ENCODE measurements at places on chromosomes 6 and 20.
A peak's percentile ranks its signal among the peaks of the same experiment; 100 is the strongest.

DNA sequence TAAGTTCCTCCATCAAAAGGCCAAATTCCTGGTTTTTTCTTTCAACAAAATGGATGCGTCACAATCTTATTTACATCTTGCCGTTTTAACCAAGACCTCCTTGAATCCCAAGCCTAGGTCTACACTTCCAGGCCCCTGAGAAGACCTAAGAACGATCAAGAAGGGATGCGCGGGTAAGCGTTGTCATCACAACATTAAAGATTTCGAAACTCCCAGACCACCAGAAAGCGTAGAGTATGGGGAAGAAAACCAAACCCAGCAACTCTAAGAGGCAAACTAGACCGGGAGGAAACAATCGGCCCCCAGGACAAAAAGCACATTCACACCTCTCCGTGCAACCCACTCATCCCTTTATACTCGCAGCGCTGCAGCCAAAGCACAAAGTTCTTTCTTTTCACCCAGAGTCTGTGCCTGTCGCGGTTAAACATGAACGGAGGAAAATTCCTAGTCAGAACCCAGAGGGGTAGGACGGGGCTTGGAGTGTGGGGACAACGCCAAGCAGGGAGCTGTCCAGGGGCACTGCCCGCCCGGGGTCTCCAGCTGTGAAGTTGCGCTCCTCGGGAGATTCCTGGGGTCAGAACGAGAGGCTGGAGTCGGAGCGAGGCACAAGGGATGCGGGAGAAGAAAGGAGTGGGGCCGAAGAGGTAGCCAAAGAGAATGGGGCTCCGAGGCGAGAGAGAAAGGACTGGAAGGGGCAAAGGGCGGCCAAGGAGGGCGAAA, 725 bp downstream of the OSER1 start:
- peaks cover 6% of the 10 kb centered on the region for H3K36me3 ChIP-seq
- peaks cover 48% of the 10 kb centered on the region for H3K4me1 ChIP-seq
- no peak for DNase-seq
- H3K27ac ChIP-seq = peak overlapping the region; percentile 94
- H3K27me3 ChIP-seq = no peaks in the 10 kb centered on the region
- peak overlapping the region; percentile 72 for H3K4me3 ChIP-seq

DNA sequence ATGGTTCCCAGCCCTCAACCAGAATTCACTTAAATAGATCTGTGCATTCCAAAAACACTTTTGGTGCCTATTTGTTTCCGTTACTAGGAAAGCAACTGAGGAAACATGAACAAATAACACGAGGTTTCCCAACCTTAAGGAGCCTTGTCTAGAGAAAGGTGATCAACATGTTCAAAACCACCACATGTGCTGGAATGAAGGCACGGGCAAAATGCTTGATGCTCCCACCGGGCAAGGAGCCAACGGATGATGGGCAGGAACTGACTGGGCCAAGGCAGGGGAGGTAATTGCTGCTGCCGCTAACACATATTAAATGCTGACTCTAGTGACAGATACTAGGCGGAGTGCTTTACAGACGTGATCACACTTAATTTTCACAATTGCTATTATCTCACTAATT, 2.5 kb downstream of the MYLK4 start:
- H3K4me1 ChIP-seq = no peaks in the 10 kb centered on the region
- no peaks in the 10 kb centered on the region for H3K27me3 ChIP-seq
- no peak overlapping the region for H3K27ac ChIP-seq
- no peaks in the 10 kb centered on the region for H3K36me3 ChIP-seq
- no peak for DNase-seq

- H3K4me3 ChIP-seq = no peak overlapping the region
- no peak for DNase-seq
- H3K4me1 ChIP-seq = no peaks in the 10 kb centered on the region
- H3K27ac ChIP-seq = no peak overlapping the region
Observed at GRCh38 chr20:58138395-58138794, 90.1 kb downstream of the ANKRD60 start.

DNA sequence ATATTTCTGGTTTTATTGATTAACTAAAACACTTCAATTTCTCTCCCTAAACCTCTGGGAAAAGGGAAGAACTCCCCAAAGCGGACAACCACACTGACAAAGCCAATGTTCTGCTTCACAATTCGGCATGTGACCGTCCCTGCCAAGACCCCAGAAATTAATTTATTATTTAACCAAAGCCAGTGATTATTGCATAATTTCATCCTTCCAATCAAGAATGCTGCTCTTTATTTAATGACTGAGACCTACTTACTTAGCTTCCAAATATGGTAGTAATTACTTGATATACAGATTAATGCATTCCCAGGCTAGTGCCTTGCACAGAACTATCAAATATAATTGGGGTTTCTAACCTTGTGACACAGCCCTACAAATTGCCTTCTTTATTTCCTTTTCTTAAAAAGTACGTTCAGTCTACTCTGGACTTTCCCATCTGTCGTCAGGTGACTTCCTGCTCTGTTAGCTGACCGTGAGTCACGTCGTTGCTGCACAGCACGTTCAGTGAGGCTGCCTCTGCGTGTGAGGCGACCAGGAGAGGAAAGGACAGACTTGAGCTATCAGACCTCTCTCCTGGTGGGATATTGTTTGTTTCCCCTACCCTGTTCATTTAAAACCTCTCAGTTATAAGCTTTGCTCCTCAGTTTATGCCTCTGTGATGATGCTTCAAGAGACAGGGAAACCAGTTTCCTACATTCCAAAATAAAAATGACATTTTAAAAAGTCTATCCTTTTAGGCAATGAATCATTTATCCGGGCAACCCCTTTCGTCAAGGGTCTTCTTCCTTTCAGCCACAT, 55.7 kb upstream of the TNFAIP3 start:
- no peaks in the 10 kb centered on the region for H3K27me3 ChIP-seq
- H3K4me3 ChIP-seq = peak overlapping the region; percentile 21
- peaks cover 41% of the 10 kb centered on the region for H3K4me1 ChIP-seq

- H3K27me3 ChIP-seq = no peaks in the 10 kb centered on the region
- no peak overlapping the region for H3K4me3 ChIP-seq
- no peaks in the 10 kb centered on the region for H3K4me1 ChIP-seq
Observed at GRCh38 chr6:17125407-17125806, 23.6 kb downstream of the STMND1 start.

DNA sequence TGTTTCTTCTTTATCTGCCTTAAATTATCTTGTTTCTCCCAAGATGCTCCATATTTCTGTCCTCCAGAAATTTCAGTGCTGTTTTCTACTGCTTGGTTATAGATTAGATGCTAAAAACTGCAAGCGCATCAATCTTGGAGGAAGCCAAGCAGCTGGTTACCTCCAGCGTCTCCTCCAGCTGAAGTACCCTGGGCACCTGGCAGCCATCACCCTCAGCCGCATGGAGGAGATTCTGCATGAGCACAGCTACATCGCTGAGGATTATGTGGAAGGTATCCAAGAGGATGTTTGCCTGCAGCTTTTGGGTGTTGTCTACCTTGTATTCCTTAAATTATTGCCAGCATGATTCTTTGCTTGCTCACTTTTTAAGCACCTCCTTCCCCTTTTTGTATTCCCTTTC, 3.8 kb downstream of the ACTR5 start:
- peaks cover 42% of the 10 kb centered on the region for H3K36me3 ChIP-seq
- no peak for DNase-seq

Measured in HCT116 (cell line).